ENCODE measurements at places on chromosomes 6 and 20.
A peak's percentile ranks its signal among the peaks of the same experiment; 100 is the strongest.

DNA sequence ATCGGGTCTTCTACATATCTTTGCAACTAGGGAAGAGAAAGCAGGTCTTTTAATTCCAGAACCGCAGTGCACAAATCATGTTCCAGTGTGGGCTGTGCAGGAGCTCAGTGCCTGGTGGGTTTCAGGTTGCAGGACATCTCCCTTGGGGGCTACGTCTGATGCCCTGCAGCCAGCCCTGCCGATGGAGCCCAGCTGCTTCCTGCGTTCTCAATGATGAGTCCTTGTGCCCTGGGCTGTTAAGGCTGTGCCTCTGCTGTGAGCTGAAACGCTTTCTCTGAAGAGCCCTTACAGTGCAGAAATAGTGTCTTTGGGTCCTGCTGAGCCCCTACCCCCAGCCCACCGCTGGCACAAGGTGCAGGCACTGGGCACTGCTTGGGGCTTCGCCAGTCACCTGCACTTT is 192.9 kb downstream of the SYNDIG1 start:
- no peak for DNase-seq

DNA sequence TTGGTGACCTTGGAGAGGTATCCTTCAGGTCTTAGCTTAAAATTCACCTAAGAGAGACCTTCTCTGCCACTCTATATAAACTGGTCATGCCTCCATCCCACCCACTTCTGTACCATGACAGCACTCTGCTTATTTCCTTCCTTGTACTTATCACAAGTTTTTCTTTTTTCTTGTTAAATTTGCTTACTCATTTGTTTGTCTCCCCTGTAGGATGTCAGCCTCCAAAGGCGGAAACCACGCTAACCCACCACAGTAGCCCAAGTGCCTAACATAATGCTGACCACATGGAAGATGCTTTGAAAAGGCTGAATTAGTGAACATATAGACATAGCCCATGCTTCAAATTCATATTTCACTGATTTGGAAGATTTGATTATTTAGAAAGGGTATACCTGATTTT is 5.4 kb downstream of the BMP6 start:
- DNase-seq = no peak

DNA sequence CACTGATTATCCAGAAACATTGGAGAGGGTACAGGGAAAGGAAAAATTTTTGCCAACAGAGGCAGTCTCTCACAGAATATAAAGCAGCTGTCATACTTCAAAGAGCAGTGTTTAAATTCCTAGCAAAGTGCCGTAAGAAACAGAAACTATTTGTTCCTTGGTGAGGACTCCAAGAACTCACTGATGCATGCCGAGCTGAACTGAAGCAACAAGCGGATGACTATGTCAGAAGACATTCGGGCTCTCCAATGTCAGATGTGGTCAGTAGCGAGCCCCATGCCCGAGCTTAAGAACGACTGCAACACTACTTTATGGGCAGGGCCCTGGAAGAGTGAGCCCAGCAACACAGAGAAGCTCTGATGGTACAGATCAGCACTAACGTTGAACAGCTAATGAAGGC is 54.7 kb downstream of the OR2B6 start:
- peak; percentile 44 for DNase-seq

DNA sequence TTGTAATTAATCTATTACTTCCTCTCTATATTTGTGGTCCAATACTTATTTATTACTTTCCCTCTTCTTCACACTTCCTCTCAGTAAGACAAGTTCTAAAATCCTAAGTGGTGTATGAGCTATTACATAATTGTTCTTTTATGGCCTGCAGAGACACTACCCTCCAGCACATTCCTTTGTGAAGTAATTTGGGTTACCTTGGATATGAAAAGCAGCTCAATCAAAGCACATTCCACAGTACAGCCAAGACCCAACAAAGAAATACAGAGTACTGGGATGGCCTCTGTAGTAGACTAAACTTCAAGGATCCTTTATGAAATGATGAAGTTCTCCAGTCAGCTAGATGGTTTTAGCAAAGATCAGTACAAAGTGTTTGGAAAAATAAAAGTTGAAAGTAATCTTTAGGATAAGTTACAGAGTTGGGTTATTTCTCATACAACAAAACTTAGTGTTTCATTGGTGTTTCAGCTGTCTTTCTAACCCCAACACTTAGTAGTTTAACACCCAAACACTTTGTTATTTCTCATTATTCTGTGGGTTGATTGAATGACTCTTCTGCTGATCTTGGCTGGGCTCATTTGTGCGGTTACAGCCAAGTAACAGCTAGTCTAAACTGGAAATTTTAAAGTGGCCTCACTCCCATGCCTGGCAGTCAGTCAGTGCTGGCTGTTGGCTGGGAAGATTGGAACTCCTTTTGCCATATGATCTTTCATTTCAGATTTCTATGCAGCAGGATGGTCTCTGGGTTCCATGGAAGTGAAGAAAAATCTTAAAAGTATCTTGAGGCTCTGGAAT is 161.5 kb upstream of the POU3F2 start:
- DNase-seq = no peak

GRCh38 chr20:24633026-24633425 is 163.6 kb downstream of the SYNDIG1 start:
- no peak for DNase-seq

- no peak for DNase-seq
Observed at GRCh38 chr6:100184473-100184872, 190.4 kb upstream of the MCHR2 start.

DNA sequence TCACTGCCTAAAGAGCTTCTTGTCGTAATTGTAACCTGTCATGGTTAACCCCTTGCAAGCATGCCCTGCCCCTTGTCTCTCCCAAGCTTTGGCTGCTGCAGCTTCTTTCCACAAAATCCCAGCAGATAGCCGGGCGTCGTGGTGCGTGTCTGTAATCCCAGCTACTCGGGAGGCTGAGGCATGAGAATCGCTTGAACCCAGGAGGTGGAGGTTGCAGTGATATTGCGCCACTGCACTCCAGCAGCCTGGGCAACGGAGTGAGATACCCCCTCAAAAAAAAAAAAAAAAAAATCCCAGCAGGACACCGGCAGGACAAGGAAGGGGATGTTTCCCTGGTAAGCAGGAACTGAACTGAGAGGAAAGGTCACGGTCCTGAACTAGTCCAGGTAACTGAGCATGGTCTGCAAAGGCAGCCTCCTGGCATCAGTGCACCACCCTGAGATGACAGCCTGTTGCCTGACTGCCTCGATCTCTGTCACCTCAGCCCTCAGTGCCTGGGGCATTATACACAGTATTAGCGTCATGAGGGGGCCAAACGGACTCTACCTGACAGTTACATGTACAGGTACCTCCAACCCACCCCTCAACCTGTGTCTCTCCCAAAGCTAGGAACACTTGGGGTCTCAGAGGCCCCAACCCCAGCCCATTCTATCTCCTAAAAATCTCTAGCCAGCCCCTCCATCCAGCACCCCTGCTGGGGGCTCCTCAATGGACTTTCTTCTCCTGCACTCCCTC is 1.8 kb downstream of the LZTS3 start:
- no peak for DNase-seq

GRCh38 chr6:31657406-31658157 is 1.9 kb downstream of the APOM start:
- DNase-seq = no peak

GRCh38 chr6:48429021-48429420 is 318.0 kb upstream of the PTCHD4 start:
- peak; percentile 17 for DNase-seq

DNA sequence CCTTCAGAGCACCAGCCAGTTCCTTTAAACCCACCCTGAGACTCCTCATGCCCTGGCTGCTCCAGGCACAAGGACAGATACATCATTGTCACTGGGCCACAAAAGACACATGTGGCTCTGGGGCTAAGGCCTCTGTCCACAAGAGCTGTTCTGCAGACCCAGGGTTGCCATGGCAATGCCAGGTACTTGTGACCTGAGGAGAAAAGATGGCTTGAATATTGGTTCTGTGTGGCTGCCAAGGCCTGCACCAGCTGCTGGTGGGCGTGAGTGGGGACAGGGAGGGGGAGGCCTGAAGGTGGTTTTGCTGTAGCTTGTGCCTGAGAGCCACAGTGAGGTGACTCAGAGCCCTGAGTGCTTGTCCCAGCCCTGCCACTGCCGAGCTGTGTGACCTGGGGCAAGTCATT is 31.8 kb downstream of the SAYSD1 start:
- DNase-seq = no peak

DNA sequence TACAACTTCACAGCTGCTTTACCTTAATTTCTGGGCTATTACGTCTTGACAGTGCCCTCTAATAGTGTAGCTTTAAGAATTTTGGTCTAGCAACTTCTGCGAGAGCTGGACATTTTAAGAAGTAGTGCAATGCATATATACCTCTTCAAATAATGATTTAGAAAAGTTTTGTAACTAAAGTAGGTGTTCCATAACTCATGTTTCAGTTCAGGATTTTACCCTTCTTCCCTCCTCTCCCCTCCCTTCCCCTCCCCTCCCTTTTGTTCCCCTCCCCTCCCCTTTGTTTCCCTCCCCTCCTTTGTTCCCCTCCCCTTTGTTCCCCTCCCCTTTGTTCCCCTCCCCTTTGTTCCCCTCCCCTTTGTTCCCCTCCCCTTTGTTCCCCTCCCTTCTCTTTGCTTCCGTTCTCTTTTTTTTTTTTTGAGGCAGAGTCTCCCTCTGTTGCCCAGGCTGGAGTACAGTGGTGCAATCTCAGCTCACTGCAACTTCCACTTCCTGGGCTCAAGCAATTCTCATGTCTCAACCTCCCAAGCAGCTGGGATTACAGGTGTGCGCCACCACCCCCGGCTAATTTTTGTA is 28.8 kb upstream of the TRAM2 start:
- no peak for DNase-seq

- DNase-seq = no peak
Observed at GRCh38 chr6:70663881-70664466, 3.7 kb upstream of the SMAP1 start.

GRCh38 chr20:57555457-57556184 is 5.3 kb upstream of the PCK1 start:
- no peak for DNase-seq

All from fibroblast of gingiva (primary cell).